ENCODE measurements at places on chromosomes 13 and 19.
A peak's percentile ranks its signal among the peaks of the same experiment; 100 is the strongest.

DNA sequence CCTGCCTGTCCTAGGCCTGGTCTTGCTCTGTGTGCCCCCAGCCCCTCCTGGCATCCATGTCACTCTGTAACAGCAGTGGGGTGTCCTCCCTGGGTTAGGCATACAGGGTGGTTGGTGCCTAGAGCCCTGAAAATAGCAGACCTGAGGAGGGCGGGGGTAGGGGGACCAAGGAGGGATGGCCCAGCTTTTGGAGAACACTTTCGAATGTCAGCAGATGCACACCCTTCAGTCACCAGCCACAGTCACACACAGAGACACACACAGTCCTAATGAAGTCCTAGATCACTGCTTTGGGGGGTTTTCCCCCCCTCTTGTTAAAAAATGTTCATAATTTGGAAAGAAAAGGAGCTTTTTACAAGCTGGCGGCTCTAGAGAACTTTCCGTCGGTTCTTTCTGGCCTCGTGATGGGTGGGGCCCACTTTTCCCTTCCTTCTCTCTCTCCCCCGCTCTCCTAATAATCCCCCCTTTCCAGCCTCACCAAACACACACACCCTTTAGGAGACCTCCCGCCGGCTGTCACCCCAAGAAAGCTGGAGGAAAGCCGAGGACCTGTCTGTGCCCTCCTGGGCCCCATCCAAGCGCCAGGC, 47.9 kb downstream of the LYL1 start:
- DNase-seq: no peak

DNA sequence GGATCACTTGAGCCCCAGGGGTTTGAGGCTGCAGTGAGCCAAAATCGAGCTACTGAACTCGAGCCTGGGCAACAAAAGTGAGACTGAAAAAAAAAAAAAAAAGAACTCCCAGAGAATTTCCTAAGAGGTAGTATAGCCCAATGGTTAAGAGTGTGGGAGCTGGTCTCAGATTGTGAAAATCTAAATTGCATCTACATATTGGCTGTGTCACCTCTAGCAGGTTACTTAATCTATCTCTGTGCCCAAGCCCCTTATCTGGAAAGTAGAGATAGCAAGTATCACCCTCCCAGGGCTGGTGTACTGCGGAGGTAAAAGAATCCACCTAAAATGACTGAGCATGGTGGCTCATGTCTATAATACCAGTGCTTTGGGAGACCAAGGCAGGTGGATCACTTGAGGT, 3.7 kb upstream of the PLAUR start:
- no peak for DNase-seq

GRCh38 chr13:27969082-27969865, at the start of gene CDX2:
TSS of gene CDX2 (minus strand) at chr13:27969315. CDS start at chr13:27969006, 309 bp downstream.
- DNase-seq: no peak

- no peak for DNase-seq
These were observed 531 bp upstream of the TGFBR3L start for GRCh38 chr19:7914099-7914498.

DNA sequence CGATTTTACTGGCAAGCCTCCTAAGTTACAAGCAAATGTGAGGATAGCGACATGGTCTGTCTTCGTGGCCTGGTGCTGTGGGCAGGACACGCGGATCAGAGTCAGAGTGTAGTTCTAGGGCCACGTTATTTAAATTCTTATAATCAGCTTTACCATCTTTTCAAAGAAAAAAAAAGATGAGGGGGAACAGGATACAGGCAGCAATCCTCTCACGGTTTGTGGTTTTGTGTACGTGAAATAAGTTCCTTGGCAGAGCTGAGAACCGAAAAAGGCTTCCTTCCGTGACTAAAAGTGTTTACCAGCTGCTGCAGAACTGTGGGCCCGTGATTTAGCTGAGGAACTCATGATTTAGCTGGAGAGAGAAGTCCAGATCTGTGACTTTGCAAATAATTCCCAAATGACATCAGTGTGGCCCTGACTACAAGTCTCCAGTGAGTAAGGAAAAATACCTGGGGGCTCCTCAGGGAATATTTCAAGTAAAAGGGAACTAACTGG, 27.2 kb downstream of the RCBTB2 start:
- peak; percentile 81 for DNase-seq

GRCh38 chr19:52637718-52638585, at the start of gene ZNF83:
TSS of gene ZNF83 (minus strand) at chr19:52638355.
- peak; percentile 83 for DNase-seq

DNA sequence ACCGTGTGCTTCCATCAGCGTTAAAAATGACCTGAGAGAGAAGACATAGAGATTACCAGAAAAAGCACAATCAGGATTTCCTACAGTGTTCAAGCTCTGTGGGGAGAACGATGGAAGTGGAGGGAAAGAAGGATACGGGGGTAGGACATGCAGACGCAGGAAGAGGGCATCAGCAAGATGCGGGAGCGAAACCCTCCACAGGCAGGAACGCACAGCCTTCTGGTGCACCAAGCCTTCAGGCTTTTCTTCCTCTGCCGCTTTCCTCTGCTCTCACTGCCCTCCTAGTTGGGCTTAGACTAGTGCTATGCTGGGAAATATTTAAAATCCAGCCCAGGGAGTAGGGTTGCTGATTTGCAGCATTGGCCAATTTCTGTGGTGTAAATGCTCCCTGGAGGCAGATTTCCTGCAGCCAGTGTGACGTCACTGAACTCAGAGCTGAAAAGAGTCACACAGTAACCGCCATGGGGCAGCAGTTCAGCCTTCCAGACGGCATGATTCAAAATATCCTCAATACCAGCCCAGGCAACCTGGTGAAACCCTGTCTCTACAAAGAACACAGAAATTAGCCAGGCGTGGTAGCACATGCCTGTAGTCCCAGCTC, 205.1 kb upstream of the SOX1 start:
- DNase-seq: no peak

DNA sequence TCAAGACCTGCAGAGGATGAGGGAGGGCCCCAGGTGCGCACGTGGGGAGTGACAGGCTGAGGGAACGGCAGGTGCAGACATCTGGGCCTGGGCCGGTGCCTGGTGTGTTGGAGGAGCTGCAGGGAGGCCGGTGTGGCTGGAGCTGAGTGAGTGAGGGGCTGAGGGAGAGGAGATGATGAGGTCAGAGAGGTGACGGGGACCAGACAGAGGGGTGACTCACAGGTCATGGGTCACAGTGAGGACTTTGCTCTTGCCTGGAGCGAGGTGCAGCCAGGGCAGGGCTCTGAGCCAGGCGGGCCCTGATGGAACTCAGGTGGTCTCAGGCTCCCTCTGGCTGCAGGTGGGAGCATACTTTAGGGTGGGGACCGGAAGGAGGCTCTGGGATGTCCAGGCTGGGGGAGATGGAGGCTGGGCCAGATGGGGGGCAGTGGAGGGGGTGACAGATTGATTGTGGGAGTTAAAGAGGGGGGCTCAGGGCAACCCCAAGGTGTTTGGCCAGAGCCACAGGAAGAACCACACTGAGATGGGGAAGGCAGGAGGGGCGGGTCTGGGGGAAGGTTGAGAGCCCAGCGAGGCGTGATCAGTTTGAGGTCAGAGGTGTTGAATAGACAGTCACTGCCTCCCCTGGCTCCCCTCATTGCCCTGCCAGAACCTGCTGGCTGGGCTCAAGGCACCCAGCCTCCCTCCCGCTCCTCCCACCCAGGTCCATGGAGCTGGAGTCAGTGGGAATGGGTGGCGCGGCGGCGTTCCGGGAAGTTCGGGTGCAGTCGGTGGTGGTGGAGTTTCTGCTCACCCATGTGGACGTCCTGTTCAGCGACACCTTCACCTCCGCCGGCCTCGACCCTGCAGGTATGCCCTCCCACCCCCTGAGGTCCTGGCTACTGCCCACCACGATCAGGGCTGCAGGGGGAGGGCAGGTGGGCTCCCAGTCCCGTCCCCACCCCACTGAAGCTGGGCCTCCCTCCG, 8.4 kb downstream of the ARHGAP33 start:
- no peak for DNase-seq

DNA sequence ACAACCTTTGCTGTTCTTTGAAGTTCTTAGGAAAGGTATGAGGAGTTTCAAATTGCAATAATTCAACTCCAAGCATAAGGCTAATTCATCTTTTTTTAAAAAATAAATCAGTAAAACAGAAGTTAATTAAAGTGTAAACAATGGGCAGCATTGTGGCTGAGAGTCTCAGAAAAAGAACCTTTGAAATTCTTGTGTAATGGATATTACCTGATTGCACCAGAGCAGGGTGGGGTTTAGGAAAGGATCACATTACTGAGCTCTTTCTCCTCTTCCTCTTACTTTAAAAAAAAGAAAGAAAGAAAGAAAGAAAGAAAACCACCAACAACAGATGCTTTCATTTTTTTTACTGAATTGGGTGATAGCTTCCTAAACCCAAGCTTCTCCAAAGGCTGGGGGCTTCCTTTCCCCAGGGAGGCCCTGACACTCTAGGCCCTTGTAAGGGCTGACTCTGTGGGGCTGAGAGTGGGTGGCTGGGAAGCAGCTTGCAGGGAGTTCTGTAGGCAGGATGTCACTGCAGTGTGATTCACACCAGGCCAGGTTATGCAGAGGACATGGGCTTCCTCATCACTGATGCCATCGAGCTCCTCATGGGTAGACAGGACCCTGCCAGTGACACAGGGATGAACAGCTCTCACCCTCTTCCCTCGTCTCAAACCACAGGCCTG, 564.5 kb downstream of the FGF9 start:
- DNase-seq: no peak

DNA sequence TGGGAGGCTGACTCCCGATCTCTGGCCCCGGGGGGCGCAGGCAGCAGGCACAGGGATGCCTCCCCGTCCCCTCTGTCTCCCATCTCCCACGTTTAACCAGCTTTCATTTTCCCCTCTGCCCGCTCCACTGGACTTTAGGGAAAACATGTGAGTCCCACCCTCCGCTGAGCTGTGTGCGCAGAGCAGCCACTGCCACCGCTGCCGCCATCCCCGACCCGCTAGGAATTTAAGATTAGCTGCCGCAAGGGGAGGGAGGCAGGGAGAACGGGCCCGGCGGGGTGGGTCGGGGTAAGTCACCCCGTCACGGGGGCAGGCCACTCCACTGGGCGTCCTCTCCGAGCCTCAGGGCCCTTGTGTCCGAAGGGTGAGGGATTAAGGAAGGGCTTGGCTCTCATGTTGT, 15.5 kb downstream of the KCNN1 start:
- no peak for DNase-seq

- DNase-seq: no peak
These were observed 189.1 kb downstream of the FGF14 start for GRCh38 chr13:102212729-102213128.

DNA sequence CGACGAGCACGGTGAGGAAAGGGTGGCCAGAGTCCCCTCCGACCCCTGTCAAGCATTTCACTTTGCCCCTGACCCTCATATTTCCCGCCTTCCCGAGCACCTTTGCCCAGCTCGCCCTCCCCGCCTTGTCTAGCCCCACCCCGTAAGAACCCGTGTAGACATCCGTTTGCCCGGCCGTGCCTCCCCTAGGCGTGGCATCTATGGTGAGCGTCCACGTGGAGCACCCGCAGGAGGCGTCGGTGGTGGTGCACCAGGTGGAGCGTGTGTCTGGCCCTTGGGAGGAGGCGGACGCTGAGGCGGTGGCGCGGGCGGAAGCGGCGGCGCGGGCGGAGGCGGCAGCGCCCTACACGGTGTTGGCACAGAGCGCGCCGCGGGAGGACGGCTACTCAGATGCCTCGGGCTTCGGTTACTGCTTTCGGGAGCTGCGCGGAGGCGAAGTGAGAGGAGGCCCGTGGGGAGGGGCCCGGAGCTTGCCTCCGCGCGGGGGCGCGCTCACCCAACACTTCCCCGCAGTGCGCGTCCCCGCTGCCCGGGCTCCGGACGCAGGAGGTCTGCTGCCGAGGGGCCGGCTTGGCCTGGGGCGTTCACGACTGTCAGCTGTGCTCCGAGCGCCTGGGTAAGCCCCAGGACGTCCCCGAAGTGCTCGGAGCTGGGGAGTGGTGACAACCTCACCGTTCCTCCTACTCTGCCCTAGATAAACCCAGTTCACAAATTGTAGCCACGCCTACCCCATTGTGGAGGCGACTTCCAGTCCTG, 4.2 kb downstream of the LTBP4 start:
- peak; percentile 83 for DNase-seq

DNA sequence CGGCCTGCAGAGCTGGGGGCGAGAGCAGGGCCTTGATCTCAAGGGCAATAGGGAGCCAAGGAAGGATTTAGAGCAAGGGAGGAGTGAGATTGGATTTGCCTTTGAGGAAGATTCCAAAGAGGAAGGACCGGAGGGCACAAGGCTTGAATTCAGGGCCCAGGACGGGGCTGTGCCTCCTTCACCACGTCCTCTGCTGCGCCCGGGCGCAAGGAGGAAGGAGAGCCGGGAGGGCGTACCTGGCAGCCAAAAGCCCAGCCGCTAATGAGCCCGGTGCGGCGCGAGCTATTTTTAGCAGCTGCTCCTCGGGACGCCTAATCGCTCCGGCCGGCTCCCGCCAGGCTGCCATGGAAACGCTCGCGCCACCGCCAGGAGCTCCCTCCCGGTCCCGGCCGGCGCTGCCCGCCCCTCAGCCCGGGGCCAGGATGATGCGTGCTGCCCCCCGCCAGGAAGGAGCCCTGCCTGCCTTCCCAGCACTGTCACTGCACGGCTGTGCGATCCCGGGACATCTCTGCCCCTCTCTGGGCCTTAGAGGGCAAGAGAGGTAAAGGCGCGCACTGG, 31.3 kb downstream of the TINCR start:
- DNase-seq: no peak

DNA sequence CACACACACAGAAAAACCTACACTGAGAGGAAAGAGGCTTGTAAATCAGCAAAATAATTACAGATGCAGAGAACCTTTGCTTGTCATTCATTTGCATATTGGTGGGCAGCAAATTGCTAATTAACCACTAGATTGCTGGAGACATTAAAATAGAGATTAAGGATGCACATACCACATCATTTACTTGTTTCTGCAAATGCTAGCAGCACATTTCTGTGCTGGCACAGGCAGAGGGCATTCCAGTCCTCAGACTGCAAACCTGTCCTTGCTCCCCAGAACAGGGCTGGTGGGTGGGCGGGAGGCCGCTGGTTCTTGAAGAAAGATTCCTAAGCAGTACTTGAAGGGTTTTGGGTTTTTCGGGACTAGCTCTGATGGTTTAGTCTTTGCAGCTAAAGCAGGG, 941 bp upstream of the SIAH3 start:
- DNase-seq: no peak

GRCh38 chr13:109918179-109918711, 131.9 kb upstream of the IRS2 start:
- DNase-seq: no peak

Data from immature natural killer cell (primary cell).